T-cell (primary cell): ENCODE measurements at places on chromosomes 11 and 22.

GRCh38 chr11:7673724-7674434 is 579 bp upstream of the CYB5R2 start:
- DNase-seq: no peak

GRCh38 chr22:28994522-28994921 is 67.1 kb downstream of the C22orf31 start:
- DNase-seq: no peak

DNA sequence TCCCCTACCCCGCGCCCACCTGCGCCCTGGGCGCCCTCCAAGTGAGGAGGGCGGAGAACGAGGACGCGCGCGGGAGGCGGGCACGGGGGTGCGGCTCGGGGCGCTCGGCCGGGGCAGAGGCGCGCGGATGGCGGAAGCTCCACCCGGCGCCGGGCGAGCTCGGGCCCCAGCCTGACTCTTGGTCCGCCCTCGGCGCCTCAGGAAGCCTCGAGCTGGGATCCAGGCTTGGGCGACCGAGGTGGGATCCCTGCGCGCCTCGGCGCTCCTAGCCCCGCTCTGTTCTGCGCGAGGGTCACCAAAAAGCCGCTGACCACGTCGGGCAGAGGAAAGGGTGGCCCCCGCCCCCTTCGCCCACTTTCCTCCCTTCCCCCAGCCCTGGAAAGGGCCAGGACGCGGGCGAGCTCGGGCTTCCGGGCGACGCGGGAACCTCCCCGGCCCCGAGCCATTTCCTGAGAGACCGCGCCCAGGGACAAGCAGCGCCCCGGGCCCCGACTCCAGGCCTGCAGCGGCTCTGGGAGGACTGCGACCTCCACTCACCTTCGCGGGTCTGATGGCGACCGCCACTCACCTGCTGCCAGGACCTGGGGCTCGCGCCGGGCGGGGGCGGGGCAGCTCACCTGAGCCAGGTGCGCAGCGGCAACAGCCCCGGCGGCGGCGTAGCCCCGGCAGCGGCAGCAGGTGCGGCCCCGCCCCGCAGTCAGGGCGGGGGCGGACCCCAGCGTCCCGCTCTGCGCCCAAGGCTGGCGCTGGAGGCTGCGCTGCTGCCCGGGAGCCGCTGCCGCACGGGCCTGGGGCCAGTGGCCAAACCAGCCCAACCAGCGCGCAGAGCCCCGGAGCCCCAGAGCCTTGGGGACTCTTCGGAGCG is 2.2 kb upstream of the SIGIRR start:
- no peak for DNase-seq

DNA sequence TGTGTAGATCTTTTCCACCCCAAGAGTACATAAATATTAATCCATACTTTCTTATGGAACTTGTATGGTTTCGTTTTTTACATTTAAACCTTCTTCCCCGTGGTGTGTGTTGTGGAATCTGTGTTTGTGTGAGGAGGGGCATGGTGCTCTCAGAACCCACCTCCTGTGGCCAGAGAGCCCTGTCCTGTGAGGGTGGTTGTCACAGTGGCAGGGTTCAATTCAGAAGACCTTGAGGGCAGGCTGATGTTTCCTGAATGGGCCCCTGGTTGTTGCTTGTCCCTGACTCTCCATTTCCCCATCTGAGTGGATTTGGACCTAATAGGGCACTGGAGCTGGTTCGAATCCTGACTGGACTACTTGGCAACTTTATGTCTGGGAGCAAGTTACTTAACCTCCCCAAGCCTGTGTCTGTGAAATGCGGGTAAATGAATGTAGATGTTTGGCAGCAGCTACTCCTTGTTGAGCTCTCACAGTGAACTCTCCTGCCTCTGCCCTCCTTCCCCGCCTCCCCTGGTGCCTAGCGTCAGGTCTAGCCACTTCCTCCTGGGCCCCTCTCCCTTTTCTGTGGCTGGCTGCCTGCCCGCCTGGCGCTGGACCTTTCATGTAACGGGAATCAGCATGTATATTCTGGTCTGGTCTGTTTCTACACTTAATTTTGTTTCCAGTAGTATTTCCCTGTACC is 7.3 kb downstream of the NEAT1 start:
- peak; percentile 60 for DNase-seq

GRCh38 chr11:129544691-129545090 is 169.0 kb downstream of the BARX2 start:
- no peak for DNase-seq

DNA sequence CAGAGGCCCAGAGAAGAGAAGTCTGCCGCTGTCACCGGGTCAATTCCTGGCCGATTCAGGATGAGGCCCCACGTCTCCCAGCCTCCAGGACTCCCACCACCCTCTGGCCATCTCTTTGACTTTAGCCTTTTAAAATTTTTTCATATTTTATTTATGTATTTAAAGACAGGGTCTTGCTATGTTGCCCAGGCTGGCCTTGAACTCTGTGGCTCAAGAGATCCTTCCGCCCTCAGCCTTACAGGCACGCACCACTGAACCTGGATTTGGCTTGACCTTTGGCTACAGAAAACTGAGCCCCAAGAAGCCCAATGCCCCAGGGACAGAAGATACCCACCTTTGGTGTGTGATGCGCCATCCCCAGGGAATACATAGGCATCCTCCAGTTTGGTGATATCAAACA is 3.9 kb downstream of the POLR3H start:
- no peak for DNase-seq

DNA sequence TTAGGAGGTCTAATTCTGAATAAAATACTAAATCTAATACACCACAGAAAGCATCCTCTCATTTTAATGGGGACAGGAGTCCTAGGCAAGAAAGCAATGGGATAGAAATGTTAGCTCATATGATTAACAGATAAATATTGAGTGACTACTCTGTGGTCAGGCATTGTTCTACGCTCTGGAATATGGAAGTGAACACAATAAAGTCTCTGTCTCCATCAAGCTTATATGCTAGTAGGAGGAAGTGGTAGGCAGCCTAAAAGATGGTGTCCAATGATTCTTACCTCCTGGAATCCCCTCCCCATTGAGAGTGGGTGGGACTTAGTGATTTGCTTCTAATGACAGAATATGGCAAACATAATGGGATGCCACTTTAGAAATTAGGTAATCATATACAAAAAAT is 160.3 kb upstream of the PDGFD start:
- no peak for DNase-seq
